Frontal cortex (tissue), 4 donors: ENCODE measurements at places on chromosomes 7 and 10.

DNA sequence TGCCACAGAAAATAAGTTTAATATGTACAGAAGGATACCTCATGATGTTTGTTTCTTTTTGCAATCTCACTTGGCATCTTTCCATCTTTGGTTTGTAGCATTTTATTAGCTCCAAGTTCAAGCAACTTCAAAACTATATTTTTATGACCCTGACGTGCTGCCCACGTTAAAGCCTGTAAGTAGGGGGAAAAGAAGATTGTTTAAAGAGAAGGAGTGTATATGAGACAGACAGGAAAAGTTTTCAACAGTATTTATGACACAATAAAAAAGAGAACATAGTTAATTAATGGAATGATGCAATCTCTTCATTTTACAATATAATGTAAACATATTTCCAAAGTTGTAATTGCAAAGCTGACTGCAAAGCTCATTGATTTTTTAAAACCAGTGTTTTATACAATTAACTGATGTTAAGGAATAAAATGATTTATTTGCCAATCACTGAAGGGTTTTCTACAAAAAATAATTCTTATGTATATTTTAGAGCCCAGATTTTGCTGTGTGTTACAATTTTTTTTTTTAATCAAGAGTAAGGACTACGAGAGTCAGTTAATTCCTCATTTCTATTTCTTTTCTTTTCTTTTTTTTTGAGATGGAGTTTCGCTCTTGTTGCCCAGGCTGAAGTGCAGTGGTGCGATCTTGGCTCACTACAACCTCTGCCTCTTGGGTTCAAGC is 42.5 kb downstream of the ASZ1 start:
- DNase-seq: no peak

- no peak for DNase-seq
Measured at GRCh38 chr7:110347081-110347480, 743.8 kb upstream of the LRRN3 start.

- DNase-seq: no peak
Measured at GRCh38 chr10:48545462-48546145, 59.3 kb downstream of the ARHGAP22 start.

DNA sequence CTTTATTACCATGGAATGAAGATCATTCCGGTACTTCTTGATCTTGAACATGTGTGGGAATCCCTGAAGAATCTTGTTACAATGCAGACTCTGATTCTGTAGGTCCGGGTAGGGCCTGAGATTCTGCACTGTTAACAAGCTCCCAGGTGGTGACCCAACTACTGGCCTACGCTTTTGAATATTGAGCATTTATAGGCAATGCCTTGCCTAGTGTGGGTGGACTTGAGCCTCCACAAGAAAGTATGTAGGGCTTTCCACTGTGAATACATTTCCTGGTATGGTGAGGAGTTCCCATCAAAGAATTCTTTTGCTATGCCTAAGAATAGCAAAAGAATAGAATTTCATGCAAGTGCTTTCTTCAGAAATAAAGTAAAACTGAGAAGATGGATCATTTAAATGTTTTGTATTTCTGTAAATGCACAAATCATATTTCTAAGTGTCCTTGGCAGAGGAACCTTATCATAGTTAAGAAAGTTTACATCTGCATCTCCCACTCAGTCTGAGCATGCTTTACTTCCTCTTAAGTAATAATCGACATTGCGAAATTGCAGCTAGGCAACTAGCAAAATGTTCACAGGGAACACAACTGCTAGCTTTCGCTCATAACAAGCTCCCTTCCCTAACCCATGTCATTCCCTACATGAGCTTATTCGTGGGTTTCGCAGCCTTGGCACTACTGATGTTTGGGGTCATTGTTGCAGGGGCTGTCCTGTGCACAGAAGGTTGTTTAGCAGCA is 71.4 kb downstream of the AHR start:
- DNase-seq: no peak

GRCh38 chr7:151399906-151400305 is 9.9 kb downstream of the WDR86 start:
- no peak for DNase-seq

GRCh38 chr7:108384716-108385483 is 71.3 kb downstream of the NRCAM start:
- no peak for DNase-seq

DNA sequence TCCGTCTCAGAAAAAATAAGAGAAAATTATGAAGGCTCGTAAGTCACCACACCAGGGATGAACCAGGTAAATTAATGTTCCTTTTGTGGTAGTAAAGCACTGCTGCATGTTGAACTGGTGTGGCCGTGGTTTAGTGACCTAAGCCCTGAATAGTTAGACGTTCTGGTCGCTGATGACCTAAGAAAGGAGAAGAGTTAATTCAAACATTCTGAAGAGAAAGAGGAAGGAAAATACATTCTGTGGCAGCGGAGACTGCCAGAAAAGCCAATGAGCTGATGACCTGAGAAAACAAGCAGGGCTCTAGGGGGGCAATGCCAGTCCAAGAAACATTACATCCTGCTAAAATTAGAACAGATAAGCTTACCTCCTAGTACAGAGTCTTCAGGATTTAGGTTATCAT is 17.5 kb downstream of the DNAJC9 start:
- DNase-seq: no peak
